CD4-positive, alpha-beta T cell (primary cell): ENCODE measurements at places on chromosomes 1 and 21. TPM values are rescaled to one million over a fixed set of nuclear protein-coding genes. Genes with fewer than 3 reads are reported as not detected.

GRCh38 chr1:42922687-42923366 lies 35.8 kb downstream of the SLC2A1 start:
- DNase-seq, result peak; percentile 49

GOLT1A gene
- not detected for total RNA-seq

DNA sequence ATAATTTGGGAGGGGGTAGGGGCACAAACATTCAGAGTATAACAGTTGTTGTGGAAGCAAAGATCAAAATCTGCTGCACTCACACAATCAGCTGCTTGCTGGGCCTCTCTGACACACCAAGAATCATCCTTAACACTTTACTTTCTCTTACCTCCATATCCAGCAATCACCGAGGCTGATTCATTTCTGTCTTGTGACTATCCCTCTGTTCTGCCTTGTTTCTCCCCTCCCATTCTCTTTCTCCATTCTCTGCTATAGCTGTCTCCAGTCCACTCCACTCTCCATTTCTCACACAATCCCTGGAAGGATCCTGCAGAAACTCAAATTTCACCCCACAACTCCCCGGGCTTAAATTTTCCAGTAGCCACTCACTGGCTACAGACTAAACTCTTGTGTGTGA lies 91.8 kb upstream of the NGF start:
- DNase-seq, result no peak

DNA sequence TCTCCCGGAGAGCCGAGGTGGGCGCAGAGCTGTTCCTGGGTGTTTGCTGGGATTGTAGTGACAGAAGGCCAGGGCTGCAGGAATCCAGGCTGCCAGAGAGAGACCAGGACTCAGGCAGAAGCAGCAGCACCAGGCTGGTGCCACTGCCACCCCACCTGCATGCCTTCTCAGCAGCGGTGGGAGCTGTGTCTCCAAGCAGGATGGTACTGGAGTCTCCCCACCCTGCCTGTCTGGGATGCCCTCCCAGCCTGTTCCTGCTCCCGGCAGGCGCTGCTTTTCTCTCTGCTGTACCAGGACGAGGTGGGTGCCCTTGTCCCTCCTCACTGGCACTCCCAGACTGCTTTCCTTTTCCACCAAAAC lies 4.5 kb upstream of the HES4 start:
- no peak for DNase-seq

DNA sequence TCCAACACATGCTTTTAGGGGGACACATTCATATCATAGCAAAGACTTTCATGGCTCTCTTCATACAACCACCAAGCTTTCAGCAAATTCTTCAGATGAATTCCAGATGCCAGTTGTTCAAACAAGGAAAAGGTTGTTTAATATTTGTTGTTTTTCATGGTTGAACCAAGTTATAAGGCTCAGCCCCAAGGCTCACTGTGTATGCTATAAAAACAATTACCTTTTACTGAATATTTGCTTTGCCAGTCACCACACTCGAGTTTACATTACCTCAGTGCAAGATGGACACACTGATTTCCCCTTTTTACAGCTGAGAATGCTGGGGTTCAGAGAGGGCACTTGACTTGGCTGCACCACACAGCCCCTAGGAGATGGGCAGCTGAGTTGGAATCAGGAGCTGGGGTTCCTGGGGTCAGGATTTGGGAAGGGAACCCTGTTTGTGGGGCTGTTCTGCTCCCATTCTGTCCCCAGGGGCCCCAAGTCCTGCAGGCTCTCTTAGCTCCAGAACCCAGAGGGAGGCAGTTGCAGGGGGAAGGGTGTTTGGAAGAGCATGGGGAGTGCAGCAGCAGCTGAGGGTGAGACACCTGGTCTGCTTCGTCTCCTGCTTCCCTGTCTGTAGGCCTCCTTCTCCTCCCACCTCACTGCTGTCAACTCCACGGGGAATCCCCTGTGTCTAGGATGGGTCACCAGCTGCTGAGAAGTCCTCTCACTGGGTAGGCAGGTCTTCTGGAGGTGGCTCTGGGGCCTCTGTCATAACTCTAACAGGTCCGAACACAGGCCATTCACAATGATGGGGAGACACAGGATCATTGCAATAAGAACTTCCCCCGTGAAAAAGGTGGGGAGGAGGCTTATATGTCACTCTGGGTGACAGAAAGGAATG lies 12.8 kb upstream of the TMPRSS2 start:
- DNase-seq, result no peak

DNA sequence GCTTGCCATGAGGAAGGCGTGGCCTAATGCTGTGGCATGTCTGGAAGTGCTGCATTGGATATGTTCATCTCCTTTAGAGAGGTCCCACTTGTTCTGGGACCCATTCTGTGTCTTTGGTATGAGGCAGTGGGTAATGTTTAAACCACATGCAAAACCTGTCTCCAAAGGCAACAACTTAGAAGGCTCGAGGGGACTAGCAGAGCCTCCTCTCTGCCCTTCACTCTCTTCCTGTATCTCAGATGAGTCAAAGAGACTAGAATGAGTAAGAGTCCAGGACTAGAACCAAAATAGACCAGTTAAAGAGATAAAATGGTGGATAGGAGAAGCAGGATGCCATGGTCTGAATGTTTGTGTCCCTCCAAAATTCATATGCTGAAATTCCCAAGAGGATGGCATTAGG lies 220.8 kb upstream of the KIAA0040 start:
- no peak for DNase-seq

DNA sequence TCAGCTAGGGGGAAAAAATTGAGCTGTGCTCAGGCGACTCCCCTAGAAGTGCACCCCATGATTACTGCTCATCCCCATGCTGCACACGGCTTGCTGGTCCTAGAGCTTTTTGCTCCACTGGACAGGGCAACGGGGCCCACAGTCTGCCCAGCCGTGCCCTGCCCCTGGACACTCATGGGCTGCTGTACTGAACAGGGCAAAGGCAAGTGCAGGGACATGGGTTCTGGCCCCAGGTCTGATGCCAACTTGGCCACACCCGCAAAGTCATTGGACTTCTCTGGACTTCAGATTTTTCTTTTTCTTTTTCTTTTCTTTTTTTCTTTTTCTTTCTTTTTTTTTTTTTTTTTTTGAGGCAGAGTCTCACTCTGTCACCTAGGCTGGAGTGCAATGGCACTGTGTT lies 42.9 kb upstream of the TARBP1 start:
- DNase-seq, result no peak

GRCh38 chr1:53722025-53722424 lies 16.9 kb downstream of the GLIS1 start:
- DNase-seq, result no peak

LUZP1 gene
- total RNA-seq, result 23.7 TPM

GRCh38 chr1:113928187-113928930 lies 765 bp upstream of the HIPK1 start:
- no peak for DNase-seq

DNA sequence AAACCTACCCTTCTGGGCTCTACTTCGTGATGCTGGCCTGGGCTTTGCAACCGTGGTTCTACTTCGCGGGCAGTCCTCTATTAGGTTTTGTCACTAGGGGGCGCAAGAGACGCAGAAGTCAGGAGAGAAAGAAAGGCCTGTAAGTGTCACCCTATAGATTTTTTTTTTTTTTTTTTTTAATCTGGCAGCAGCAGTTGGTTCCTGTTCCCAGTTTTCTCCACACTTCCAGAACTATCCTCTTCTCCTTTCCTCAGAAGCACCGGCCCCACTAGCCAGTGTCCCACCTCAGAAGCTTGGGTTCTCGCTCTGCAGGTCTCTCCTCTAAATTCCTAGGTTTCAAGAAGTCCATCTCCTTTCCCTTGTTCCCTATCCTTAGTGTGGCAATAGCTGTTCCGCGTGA lies 9.1 kb upstream of the LCE2D start:
- DNase-seq, result peak; percentile 12

DNA sequence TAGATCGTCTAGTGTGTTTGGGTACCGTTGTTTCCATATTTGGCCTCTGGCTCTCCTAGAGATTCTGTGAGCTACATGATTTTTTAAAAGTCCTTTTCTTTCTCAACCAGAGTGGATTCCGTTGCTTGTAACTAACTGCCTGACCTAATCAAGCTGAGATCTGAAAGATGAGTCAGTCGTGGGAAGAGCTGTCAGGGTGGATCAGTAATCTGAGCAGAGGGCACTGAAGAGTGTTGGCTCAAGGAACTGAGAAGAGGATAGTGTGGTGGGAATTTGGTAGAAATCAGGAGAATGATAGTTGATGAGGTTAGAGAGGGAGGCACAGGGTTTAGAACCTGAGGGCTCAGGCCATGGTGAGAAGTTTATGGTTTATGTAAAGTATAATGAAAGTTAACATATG lies 52.2 kb downstream of the TRAF5 start:
- DNase-seq, result no peak
